Activated CD4-positive, alpha-beta T cell treated with anti-CD3 and anti-CD28 coated beads, Interleukin-2, Interleukin-6, amounts not matched to agents 100 ng/mL and 50 ng/mL, durations not matched to agents 16 hours and 8 hours (primary cell): ENCODE measurements at places on chromosomes 12 and 14.
A peak's percentile ranks its signal among the peaks of the same experiment; 100 is the strongest.

DNA sequence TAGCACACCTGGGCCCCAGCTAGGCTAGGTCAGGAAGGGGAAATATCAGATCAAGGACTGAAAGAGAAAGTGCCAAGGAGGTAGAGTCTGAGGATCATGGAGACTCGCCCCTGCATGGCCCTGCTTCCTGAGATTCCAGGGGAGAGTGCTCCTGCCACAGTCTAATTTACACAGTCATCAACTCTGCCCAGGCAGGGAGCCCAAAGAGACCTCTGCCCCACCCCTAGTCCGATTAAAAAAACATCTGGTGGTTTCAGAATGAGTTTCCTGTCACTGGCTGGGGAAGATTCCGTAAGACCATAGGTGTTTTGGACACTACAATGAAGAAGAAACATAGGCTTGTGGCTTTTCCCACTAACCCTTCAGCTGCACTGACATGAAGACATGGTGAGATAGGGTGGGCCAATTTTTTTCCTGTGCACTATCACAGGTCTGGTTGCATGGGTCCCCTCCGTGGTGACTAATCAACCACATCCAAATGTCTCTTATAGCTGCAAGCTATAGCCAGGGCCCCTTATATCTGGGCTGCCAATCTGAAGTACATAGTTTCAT lies 31.5 kb upstream of the GZMB start:
- peak; percentile 86 for DNase-seq

DNA sequence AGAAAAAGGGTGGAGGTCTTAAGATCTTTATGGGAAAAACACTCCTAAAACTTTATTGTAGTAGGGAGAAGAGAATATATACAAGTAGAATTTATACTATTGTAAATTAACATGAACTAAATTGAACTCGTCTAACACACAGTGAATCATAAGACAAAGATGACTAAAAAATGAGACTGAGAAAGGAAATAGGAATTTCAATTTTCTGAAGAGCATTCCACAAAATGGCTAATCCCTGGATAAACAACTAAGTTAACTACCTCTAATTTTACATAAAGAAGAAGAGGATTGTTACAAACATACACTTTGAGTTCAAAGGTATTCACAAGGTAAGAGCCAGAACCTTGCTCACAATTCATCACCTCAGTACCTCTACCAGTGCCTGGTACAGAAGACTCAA lies 2.0 kb downstream of the MAP4K5 start:
- no peak for DNase-seq

DNA sequence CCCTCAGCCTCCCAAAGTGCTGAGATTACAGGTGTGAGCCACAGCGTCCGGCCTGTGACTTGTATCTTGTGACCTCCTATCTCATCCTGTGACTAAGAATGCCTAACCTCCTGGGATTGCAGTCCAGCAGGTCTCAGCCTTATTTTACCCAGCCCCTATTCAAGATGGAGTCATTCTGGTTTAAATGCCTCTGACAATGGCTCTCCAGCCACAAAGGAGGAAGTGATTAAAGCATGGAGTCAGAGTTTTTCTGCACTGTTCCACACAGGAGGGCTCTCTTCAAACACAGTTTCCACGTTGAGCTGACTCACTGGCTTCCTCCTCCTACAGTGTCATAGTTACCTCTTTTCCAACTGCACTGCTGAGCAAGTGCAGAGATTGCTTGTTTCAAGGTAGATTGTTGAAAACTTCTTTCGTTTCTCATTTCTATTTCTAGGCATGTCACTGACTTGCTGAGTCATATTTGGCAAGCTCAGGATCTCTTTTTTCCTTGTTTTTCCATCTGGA lies 383.8 kb downstream of the PCNX1 start:
- peak; percentile 60 for DNase-seq

DNA sequence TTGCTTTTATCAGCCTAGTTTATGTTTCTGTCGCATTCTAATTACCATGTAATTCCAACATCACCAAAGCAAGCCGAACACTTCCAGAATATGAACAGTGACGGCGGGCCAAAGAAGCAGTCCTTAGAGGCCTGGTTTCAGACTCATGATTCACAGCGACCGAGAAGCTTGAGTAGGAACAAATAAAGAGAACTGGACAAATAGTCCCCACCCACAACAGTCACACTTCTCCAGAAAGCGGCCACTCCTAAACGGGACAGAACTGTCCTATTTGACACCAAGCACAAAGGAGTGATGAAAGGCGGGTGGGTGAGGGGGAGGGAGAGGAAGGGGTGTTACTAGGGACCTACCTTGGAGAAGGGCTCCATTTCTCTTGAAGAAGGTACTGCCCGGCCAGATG lies 136.4 kb downstream of the FOXN3 start:
- no peak for DNase-seq

- no peak for DNase-seq
These were observed 18.5 kb downstream of the EVL start for GRCh38 chr14:100083706-100084105.

GRCh38 chr12:58413794-58414193 lies 472.4 kb downstream of the ATP23 start:
- no peak for DNase-seq

DNA sequence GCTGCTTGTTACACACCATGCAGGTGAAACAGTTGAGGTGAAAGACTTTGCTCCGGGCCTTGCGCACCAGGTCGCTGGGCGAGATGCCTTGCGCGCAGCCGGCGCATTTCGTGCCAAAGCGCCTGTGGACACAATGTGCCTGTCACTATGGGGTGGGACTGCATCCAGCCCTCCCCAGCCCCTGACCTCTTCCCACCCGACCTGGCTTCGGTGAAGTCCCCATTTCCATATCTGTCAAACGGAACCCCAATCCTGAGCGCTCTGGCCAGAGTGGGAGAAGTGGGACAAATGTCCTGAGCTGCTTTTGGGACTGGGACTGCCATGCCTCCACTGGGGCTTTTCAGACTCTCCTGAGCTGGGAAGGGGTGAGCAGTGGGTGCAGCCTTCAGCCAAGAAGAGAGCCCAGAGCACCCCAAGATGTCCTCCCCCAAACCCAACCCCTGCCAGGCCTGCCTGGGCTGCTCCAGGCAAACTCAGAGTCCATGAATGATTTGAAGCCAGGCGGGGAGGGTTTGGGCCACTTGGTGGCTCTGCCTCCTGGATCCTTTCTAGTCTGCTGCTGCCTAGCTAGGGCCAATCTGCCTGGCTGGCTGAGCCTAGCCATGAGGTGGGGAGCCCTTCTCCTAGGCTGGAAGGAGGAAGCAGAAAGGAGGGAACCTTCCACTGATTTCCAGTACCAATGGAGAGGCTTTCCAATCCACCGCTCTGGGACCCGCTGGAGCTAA lies 2.3 kb downstream of the LHX5 start:
- DNase-seq, result no peak

DNA sequence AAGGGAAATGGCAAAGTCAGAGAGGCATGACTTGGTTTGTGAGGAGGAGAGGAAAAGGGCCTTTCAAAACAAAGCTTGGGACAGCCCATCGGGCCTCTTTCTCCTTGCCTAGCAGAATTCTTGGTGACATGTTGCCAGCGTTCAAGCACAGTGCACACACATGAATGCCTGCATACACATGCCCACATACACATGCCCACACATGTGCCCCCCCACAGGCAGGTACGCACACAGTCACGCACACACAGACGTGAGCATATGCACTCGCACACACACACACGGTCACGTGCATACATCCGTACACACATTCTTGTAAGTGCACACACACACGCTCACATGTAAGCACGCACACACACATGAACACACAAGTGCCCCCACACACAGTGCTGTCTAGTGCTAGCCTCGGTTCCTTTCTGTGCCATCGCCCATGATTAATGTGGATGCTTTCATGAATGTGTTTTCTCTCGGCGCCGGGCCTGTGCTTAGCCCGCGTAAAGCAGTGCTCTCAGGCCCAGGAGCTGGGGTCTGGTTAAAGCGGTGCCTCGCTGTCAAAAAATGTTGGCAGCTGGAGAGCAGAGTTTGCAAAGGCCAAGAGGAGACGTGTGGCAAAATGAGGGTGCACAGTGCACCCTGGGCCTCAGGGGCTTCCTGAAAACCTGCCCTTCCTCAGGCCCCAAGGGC lies 328.8 kb upstream of the DIO3 start:
- DNase-seq, result no peak

DNA sequence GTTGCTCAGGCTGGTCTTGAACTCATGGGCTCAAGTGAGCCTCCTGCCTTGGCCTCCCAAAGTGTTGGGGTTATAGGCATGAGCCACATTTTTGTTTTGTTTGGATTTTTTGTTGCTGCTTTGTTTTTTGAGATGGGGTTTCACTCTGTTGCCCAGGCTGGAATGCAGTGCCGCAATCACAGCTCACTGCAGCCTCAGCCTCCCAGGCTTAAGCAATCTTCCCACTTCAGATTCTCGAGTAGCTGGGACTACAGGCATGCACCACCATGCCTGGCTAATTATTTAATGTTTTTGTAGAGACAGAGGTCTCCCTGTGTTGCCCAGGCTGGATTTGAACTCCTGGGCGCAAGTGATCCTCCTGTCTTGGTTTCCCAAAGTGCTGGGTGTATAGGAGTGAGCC lies 5.7 kb upstream of the PLEK2 start:
- no peak for DNase-seq

- peak; percentile 94 for DNase-seq
These were observed 82.8 kb downstream of the BORCS5 start for GRCh38 chr12:12439636-12440035.

GRCh38 chr12:31479516-31480210 lies 111.3 kb downstream of the DENND5B start:
- DNase-seq, result no peak

GRCh38 chr12:18981732-18982131 lies 147.8 kb upstream of the PLEKHA5 start:
- no peak for DNase-seq
